Skin of body (tissue), 3 donors: ENCODE measurements at places on chromosomes 7 and 10. TPM values are rescaled to one million over a fixed set of nuclear protein-coding genes. Genes with fewer than 3 reads are reported as not detected.

Gene CHST3
- 19.5 TPM for total RNA-seq

Gene UTF1
- total RNA-seq = not detected

DNA sequence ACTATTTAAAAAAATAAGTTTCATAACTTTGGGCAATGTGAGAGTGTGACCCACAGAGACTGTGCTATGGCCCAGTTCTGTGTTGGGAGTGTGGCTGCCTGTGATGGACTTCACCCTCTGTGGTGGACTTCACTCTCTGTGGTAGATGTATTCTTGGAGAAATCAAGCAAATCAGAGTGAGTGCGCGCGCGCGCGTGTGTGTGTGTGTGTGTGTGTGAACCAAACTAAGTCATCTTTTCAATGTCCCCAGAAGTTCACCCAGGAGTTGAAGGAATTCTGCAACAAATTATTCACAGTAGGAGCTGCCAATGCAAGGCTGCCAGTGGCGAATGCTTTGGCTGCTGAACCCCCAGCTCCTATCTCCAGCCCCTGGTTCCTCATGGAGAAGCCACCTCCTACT, 184.5 kb downstream of the ADAM12 start:
- no peak for DNase-seq

Gene MRC1
- 35.5 TPM for total RNA-seq

DNA sequence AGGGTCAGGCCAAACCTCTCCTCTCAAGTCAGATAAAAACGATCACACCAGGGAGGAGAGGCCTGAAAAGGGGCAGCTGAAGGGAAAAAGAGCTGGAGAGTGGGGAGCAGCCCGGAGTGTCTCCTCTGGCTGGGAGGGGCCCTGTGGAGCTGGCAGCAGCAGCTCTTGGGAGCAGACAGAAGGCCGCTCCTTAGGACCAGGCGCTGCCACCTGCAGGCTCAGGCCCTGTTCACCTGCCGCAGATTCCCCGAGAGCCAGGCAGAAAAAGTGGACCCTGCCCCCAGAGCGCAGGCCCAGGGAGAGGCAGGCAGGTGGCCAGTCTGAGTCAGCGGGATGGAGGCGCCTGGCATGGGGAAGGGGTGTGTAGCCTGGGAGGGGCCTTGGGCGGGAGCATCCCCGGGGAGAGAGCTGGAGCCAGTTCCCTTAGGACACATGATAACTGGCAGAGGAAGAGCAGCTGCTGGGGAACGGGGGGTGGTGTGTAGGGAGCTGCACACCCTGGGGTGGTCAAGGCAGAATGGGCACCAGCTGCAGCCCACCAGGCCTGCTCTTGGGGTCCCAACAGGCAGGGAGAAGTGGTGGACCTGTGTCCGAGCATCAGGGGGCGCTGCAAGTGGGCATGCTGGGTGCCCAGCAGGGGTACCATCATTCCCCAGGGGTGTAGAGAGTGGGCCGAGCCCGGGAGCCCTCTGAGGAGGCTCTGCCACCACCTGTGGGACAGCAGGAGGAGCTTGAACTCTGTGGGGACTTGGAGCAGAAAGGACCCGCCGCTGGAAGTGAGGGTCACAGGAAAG, 177.2 kb upstream of the RHEB start:
- no peak for DNase-seq

DNA sequence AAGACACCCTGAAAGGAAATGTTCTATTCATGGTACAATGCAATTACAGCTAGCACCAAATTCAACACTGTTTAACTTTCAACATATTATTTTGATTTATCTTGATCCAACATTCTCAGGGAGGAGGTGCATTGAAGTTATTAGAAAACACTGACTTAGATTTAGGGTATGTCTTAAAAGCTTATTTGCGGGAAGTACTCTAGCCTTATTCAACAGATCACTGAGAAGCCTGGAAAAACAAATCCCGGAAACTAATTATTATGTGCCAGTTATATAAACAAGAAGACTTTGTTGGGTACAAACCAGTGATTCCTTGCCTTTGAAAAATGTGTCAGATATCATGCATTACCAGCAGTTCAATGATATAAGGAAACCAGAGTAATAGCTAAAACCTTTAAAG, 160.1 kb downstream of the CFTR start:
- DNase-seq = no peak

Gene NEUROG3
- not detected for total RNA-seq

Gene ADAP1
- total RNA-seq = 5.9 TPM

Gene SPDYE2
- not detected for total RNA-seq

GRCh38 chr7:39005036-39005435, 27.3 kb downstream of the POU6F2 start:
- no peak for DNase-seq

Gene APBB1IP
- 9.5 TPM for total RNA-seq

DNA sequence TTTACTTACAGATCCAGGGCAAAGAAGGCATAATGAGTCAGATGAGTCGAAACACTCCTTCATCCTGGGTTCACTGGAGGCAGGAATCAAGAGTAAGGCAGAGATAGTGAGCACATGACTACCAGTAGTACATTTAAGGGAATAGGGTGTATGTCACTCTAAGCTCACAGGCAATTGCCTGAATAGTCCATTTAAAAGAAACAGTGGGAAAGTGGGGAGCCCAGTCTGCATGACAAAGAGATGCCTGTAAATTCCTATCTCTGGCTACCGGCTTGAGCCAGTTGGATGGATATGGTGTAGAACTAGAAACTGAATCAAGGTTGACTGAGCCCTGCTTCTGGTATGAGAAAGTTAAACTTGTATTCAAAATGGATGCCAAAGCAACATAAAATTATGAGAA, 861.5 kb upstream of the ZWINT start:
- DNase-seq = no peak
